ENCODE measurements at places on chromosomes 5 and 9. TPM values are rescaled to one million over a fixed set of nuclear protein-coding genes. Genes with fewer than 3 reads are reported as not detected.

- no peak for DNase-seq
- peak overlapping the region; percentile 5 for H3K27ac ChIP-seq
- no peaks in the 10 kb centered on the region for H3K27me3 ChIP-seq
- H3K4me3 ChIP-seq = no peak overlapping the region
- peaks cover 21% of the 10 kb centered on the region for H3K4me1 ChIP-seq
Observed at GRCh38 chr9:85417674-85418073, 324.1 kb downstream of the AGTPBP1 start.

Gene ELOVL7
- total RNA-seq = 22.5 TPM

DNA sequence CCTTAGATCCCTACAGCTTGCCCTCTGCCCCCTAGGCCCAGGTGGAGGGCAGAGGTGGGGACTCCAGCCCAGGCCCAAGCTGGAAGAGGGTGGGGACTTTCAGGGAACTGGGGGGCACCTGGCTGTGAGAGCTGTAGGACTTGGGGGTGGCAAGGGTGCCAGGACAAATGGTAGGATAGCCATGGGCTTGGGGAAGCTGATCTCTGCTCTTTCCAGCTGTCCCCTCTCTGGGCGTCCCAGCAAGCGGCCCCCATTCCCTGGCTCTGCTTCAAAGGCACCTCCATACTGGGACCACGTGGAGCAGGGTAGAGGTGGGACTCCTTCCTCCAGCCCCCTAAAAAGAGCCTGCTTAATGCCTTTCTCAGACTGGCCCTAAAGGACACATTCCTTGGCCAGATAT lies 385 bp downstream of the LTC4S start:
- no peak overlapping the region for H3K27ac ChIP-seq
- no peaks in the 10 kb centered on the region for H3K4me1 ChIP-seq
- no peak for DNase-seq
- no peaks in the 10 kb centered on the region for H3K27me3 ChIP-seq
- peaks cover 4% of the 10 kb centered on the region for H3K36me3 ChIP-seq
- peak overlapping the region; percentile 54 for H3K4me3 ChIP-seq

DNA sequence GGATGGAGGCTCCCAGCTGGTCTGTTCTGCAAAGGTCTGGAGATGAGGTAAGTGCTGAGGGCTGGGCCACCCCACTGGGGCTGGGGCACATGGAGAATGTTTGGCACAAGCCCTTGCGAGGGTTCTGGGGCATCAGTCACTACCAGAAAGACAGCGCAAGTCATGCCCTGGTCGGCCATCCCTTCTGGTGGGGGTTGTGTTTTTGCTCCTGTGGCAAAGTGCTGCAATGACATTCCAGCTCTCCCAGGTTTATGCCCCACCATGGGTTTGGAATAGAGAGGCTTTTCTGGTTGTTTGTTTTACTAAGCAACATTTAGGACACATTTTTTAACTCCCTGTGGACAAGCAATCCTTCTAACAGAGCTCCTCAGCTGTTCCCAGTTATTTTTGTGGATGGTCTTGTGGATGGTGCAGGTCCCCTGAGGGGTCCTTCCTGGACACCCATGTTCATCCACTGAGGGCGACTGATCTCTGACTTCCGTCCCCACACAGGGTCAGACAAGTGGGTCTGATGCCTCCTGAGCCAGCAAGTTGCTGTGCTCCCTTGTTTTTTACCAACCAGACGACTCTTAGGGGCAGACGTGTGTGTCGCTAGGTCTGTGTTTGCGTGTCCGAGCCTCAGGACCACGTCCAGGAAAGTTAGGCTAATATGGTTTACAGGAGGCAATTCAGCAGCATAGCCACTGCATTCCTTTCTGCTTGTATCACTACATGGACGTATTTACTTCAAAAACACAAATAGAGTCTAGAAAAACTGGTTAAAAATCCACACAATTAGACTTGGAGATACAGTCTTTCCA lies 64.9 kb upstream of the ECM2 start:
- H3K4me1 ChIP-seq = no peaks in the 10 kb centered on the region
- H3K36me3 ChIP-seq = no peaks in the 10 kb centered on the region
- H3K4me3 ChIP-seq = no peak overlapping the region
- H3K27ac ChIP-seq = no peak overlapping the region
- H3K27me3 ChIP-seq = no peaks in the 10 kb centered on the region
- DNase-seq = no peak

Gene SNAPC4
- total RNA-seq = 11.0 TPM

Gene POU5F2
- 1.8 TPM for total RNA-seq

GRCh38 chr9:71115448-71115975 lies 5.9 kb downstream of the TRPM3 start:
- DNase-seq = no peak
- no peaks in the 10 kb centered on the region for H3K4me1 ChIP-seq
- H3K4me3 ChIP-seq = no peak overlapping the region
- no peaks in the 10 kb centered on the region for H3K36me3 ChIP-seq
- H3K27me3 ChIP-seq = no peaks in the 10 kb centered on the region
- H3K27ac ChIP-seq = no peak overlapping the region

GRCh38 chr5:154237946-154238345 lies 47.4 kb downstream of the GALNT10 start:
- H3K4me1 ChIP-seq = no peaks in the 10 kb centered on the region
- no peaks in the 10 kb centered on the region for H3K27me3 ChIP-seq
- no peak overlapping the region for H3K4me3 ChIP-seq
- DNase-seq = no peak

DNA sequence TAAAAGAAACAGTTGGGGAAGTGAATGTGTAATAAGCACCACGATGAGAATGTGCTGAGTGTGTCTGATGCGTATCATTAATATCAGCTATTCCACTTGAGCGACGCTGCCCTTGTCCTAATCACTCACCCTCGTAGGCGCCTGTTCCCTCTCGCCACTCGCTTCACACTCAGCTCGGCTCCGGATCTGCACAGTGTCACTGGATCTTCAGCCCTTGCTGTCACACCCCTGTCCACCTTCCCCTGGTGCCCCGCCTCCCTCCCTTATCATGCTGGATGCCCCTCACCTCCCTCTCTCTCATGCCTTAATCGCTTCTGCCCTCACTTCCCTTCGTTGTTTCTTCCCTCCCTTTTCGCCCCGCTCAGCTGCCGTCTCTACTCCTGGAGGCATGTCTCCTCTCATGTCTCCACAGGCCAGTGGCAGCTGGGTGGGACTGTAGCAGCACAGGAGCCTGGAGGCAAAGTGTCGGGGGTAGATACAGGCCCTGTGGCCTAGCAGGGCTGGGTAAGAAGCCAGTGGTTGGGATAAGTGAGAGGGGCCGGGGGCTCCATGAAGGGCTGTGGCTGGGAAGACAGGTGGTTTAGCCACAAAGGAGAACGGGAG lies 43.5 kb downstream of the ANKDD1B start:
- no peaks in the 10 kb centered on the region for H3K36me3 ChIP-seq
- DNase-seq = no peak
- H3K4me1 ChIP-seq = peaks cover 2% of the 10 kb centered on the region
- H3K27ac ChIP-seq = no peak overlapping the region
- H3K27me3 ChIP-seq = no peaks in the 10 kb centered on the region

DNA sequence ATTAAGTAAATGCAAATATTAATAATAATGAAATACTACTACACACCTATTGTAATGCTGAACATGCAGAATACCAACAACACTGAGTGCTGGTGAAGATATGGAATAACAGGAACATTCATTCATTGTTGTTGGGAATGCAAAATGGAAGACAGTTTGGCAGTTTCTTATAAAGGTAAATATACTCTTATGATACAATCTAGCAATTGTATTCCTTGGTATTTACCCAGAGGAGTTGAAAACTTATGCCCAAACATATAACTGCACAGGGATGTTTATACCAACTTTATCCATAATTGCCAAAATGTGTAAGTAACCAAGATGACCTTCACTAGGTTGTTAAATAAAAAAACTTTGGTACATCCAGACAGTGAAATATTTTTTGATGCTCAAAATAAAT lies 636.8 kb downstream of the PRR16 start:
- H3K27ac ChIP-seq = no peak overlapping the region
- H3K36me3 ChIP-seq = no peaks in the 10 kb centered on the region
- no peaks in the 10 kb centered on the region for H3K4me1 ChIP-seq
- H3K4me3 ChIP-seq = no peak overlapping the region

DNA sequence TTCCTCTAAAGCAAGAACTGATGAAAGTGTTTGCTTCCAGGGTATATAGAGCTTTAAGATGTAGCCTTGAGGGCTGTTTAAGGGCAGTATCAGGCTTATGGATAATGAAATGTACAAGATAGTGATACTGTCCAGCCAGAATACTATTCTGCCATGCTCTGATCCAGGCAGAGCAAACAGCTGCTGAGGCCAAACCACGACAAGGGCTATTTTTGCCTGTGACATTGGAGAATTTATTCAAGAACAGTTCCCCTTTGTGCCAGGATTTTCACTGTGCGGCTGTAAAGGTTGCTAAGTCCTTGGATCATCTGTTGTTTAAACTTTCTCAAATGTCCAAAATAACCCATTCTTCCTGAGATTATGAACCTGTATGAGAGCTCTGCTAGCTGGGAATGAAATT lies 70.4 kb downstream of the OTP start:
- no peak overlapping the region for H3K27ac ChIP-seq
- DNase-seq = no peak
- no peaks in the 10 kb centered on the region for H3K36me3 ChIP-seq

DNA sequence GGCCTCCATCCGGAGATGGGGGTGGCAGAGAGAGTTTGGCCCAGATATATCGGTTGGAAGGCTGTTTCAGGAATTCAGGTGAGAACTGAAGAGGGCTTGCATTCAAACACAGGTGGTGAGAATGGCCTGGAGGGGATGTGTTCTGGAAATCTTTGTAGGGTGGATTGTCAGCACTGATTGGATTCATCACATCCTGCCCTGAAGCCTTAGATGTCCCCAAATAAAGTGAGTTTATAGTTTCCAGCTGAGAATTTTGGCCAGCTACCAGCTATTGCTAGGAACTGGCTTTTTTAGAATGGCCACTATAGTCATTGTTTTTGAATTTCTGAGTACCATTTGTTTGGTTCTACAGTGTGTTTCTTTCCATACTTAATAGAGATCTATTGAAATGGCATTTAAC lies 46.1 kb upstream of the ANKH start:
- no peak overlapping the region for H3K4me3 ChIP-seq
- no peak overlapping the region for H3K27ac ChIP-seq
- H3K27me3 ChIP-seq = no peaks in the 10 kb centered on the region
- no peaks in the 10 kb centered on the region for H3K4me1 ChIP-seq

Gene PCDHGB7
- total RNA-seq = 15.1 TPM

GRCh38 chr9:131289301-131290035 lies at the start of gene PLPP7:
TSS of gene PLPP7 (plus strand) at chr9:131289723. CDS start at chr9:131289998, 275 bp downstream.
- H3K27me3 ChIP-seq = no peaks in the 10 kb centered on the region
- no peak within 1 kb of the TSS for H3K27ac ChIP-seq
- no peaks in the 10 kb centered on the region for H3K36me3 ChIP-seq
- H3K4me1 ChIP-seq = no peaks in the 10 kb centered on the region
- H3K4me3 ChIP-seq = peak within 1 kb of the TSS; percentile 68

Data from kidney (tissue), 22 donors.